Mesothelial cell of epicardium (in vitro differentiated cells): ENCODE measurements at places on chromosomes 1 and 21. TPM values are rescaled to one million over a fixed set of nuclear protein-coding genes. Genes with fewer than 3 reads are reported as not detected.

Gene DIO1
- not detected in 3 replicates for total RNA-seq

Gene LMX1A
- total RNA-seq: 0.18 TPM in 1 of 3 replicates, not detected in the others

Gene EEIG2
- 12.4 to 13.9 TPM (median 12.6 TPM) in 3 replicates for total RNA-seq

Gene FAM3B
- 1.2 to 1.5 TPM (median 1.4 TPM) in 3 replicates for total RNA-seq

Gene OR2AK2
- not detected in 3 replicates for total RNA-seq

Gene KCNJ10
- 0.14 to 0.27 TPM (median 0.22 TPM) in 3 replicates for total RNA-seq

Gene VHLL
- total RNA-seq: 0.42 TPM in 1 of 3 replicates, not detected in the others

Gene TSPAN2
- total RNA-seq: 12.1 to 14.2 TPM (median 12.2 TPM) in 3 replicates
